ENCODE measurements at places on chromosomes 13 and 19.

GRCh38 chr19:41705393-41706174 is 2.8 kb upstream of the CEACAM5 start:
- peak; percentile 8 for DNase-seq

DNA sequence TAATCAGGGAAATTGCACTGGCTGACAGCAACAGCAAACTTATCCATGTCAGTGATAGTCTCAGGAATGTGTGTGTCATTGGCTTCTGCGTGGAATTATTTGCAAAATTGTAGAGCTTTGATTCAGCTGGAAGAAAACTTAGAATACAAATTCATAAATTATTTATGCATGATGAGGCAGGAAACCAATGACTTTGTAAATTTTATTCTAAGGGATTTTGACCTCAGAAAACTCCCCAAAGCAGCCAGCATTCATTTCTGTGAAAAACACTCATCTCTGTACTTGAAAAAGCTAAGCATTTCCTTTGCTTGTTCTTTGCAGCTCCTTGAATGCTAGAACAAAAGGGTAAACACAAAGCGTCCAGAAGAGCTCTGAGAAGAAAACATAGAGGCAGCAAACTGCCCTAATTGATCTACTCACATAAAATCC is 162.4 kb downstream of the DCT start:
- no peak for DNase-seq

GRCh38 chr13:35016362-35017112 is 74.5 kb downstream of the NBEA start:
- DNase-seq = no peak

GRCh38 chr19:30450835-30451321 is 78.7 kb downstream of the ZNF536 start:
- no peak for DNase-seq

DNA sequence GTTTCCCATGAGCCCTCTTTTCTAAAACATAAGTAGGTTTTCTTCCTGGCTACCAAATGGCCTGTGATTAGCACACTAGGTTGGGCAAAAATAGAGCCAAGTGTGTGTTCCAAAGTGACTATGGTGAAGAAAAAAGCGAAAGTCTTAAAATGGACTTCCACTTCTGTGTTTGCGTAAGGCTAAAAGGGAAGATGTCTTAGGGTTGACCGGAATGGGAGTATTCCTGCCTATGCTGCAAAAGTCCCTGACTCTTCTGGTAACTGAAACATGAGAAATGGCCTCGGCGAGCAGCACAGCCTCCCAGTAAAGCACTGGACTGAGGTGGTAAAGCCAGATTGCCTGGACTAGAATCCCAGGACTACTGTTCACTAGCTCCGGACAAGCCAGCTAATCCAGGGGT is 2.4 kb upstream of the FPR1 start:
- DNase-seq = no peak

DNA sequence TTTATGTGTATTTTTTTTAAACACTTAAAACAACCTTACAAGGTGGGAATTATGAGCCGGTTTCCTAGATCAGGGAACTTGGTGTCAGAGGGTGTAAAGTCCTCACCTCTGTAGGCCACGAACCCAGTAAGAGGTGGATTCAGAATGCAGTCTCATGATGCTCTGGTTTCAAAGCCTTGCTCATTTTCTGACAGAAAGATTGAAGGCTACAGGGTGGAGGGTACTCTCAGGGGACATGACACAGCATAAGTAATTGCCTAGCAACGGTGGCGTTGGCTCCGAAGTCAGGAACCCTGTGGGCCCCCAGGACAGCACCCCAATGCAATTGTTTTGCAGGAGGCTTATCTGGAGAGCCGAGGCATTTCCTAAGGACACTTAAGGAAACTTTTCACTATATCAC is 794.7 kb downstream of the EFNB2 start:
- no peak for DNase-seq

- no peak for DNase-seq
Observed at GRCh38 chr19:54345938-54346386, 7.0 kb upstream of the LILRA4 start.

- DNase-seq = no peak
Observed at GRCh38 chr13:25463496-25463895, 91.7 kb downstream of the ATP8A2 start.

DNA sequence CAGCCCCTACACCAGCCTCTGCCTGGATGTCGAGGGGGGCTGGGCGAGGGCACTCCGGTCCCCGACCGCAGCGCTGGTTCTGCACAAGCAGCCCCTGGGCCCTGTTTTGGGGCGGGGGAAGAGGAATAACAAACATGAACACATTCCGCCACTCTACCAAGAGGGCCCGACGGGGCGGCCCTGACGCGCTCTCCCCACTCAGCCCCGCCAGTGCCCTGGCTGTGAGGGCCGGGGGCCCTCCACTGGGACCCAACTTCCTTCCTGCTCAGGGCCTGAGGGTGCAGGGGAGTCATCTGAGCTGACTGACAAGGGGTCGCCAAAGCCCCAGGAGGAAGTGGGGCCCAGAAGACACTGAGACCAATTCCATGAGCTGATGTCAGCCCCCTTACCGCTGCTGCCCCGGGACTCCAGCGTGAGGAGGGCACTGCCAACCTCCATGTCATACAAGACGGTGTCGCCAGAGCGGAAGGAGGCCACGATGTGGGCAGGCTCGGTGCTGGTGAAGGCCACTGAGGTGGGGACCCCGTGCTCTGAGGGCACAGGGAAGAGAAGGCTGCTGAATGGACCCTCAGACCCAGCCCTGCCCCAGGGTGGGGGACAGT is 5.6 kb upstream of the PRKD2 start:
- no peak for DNase-seq

GRCh38 chr13:99053636-99054233 is 75.9 kb upstream of the DOCK9 start:
- no peak for DNase-seq

- DNase-seq = no peak
Observed at GRCh38 chr19:45468803-45469131, 971 bp downstream of the FOSB start.

- DNase-seq = no peak
Observed at GRCh38 chr13:19767966-19768365, 14.8 kb downstream of the PSPC1 start.

GRCh38 chr13:35557475-35557874 is 81.0 kb upstream of the MAB21L1 start:
- no peak for DNase-seq

DNA sequence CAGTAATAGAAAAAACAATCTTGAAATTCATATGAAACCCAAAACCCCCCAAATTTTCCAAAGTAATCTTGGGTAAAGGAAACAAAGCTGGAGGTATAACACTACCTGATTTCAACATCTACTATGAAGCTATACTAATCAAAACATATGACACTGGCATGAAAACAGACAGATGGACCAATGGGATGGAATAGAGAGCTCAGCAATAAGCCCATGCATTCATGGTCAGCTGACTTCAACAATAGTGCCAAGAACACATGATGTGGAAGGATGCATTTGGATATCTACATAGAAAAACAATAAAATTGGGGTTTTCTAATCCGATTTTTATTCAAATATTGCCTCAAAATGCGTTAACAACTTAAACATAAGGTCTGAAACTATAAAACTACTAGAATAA is 32.2 kb upstream of the ZNF766 start:
- DNase-seq = no peak

- peak; percentile 16 for DNase-seq
Observed at GRCh38 chr13:99214232-99214631, 13.6 kb downstream of the UBAC2 start.

DNA sequence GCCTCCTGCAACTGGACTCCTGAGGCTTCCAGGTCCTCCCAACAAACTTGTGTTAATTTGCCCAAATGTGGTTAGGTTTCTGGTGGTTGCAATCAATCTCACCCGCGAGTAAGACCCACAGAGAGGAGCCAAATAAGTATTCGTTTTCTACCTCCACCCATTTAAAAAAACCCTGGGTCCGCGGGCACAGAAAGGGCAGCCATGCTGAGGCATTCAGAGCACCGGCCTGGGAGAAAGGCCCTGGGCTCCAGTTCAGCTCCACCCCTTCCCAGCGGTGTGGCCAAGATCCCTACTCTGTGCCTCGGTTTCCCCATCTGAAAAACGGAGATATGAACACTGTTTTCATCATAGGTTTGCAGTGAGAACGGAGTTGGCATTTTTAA is 56.9 kb downstream of the PEPD start:
- no peak for DNase-seq

- no peak for DNase-seq
Observed at GRCh38 chr13:43363156-43363953, 340.0 kb downstream of the DNAJC15 start.

GRCh38 chr13:67803118-67803517 is 573.0 kb upstream of the PCDH9 start:
- no peak for DNase-seq

- no peak for DNase-seq
Observed at GRCh38 chr13:113089693-113090414, 15.7 kb upstream of the F7 start.

GRCh38 chr13:95099541-95099940 is 201.7 kb downstream of the ABCC4 start:
- DNase-seq = no peak

DNA sequence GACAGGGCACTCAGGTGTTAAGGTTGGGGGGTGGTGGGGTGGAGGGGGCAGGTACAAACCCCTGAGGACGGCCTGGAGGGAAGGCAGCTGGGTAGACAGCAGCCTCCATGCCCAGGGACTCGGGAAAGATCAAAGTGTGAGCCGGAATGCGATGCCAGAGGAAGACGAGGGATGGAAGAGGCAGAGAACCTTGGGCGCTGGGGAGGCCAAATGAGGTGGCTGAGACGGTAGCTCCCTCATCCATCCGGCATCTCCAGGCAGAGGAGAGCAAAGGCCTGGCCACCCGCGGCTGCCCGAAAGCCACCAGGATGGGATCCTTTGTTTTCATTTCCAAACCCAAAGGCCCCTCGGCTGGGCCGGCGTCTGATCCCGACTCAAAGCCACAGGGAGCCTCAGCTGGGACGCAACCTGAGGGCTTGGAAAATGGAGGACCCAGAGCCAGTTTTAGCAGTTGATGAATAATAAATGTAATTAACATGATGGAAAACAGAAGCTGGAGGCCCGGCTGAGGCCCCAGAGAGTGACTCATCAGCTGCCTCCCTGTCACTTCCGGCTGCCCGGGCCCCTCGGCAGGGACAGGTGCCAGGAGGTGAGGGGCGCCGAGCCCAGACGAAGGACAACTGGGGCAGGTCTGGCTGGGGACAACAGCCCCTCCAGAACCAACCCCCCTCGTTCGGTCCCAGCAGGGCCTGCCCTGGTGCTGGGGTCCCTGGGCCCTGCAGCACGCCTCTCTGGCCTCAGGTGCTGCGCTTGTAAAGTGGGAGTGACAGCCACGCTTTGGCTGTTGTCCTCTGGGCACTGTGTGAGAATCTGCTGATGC is 61.6 kb downstream of the CEBPG start:
- DNase-seq = no peak

DNA sequence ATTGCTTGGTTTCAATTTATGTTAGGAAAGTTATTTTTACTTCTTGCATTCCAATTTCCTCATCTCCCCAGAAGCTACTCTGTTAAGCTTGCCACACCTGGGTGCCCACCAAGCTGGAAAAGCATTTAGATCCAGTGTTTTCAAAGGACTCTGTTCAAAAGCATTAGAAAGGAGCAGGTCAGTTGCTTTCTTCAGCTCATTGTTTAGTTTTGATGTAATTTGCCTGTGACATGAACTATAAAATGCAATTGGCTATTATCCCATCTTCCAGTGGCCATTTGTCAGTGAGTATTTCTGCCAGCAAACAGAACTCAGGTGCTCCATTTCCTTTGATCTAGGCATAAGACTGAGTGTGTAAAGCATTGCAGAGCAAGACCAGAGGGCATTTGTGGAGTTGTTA is 46.7 kb upstream of the RNF113B start:
- DNase-seq = no peak

DNA sequence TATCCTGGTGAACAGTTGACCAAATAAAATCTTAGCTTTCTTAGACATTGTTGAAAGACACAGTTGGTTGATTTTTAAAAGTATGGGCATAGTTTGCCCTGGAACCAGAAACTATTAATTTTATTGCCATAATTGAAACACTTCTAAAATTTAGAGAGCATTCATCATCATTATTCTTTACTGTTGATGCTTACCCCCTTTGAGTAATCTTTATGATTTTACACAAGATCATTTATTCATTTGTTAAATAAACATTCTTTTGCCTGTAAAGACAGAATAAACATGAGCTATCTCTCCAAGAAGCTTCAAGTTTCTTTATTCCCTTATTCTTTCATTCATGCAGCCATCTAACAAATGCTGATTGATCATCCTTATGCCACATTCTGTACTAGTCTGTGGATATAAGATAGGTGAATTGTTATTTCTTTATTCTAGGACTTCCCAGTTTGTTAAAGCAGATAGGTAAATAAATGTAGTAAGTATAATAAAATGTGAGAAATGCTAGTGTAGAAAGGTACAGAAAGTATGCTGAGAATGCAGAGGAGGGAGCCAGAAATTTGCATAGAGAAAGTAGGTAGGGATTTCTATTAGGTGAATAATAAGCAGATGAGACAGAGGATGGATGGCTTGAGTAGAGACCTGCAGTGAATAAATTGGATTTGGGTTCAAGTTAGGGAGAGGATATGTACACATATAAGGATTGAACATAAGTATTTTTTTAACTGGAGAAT is 8.2 kb downstream of the SERTM1 start:
- DNase-seq = no peak

- DNase-seq = no peak
Observed at GRCh38 chr19:6173190-6173589, 37.7 kb downstream of the ACSBG2 start.

- no peak for DNase-seq
Observed at GRCh38 chr13:110063490-110064421, 243.2 kb downstream of the COL4A1 start.

DNA sequence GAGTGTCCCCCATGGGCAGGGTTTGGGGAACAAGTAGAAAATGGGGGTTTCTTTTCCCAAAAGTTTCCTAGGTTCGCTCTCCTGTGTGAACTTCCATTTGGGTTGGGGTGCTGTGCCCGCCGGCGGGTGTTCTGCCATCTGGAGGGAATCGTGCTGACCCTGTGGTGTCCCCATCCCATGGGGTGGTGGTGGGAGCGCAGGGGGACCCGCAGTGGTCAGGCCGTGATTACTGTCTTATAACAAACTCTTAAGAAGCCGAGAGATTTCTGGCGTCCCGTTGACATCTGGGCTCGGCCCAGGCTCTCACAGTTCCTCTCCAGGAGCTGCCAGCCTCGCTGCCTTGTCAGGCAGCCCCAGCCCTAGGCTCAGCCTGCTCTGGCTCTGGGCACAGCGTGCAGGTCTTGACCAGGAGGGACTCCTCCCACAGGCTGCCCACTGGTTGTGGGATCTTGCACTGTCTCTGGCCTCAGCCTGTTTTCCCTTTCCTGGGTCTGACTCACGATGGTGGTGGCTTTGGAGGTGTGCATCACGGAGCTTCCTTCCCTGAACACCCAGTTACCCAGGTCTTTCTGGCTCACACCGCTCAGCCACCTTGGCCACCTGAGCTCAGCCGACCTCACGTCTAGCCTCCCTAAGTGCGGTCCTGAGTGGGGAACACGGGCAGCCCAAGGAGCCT is 34.5 kb downstream of the PLEKHJ1 start:
- no peak for DNase-seq

DNA sequence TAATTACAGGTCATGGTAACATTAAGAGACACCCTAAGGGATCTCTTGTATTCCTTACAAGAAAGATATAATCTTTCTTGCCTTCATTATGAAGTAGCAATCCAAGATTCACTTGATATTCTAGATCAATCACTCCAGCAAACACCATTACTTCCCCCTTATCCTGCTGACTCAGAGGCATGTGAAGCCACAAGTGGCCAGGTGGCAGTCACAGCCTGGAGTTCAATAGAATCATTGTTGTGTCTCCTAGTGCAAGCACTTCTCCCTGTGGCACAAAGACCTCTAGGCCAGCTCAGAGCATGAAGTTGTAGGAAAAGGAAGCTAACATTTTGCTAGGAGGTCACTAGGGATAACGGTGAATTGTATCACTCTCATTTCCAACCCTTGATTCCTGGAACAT is 864.3 kb upstream of the ATXN8OS start:
- no peak for DNase-seq

GRCh38 chr19:13290741-13291140 is 140.5 kb downstream of the IER2 start:
- no peak for DNase-seq

Data from activated CD8-positive, alpha-beta memory T cell treated with anti-CD3 and anti-CD28 coated beads for 1 hour (primary cell).